ENCODE measurements at places on chromosomes 1 and 21. TPM values are rescaled to one million over a fixed set of nuclear protein-coding genes. Genes with fewer than 3 reads are reported as not detected.

Gene ASPM
- 33.1 TPM for total RNA-seq

Gene THEM5
- not detected for total RNA-seq

Gene INTS3
- total RNA-seq: 21.4 TPM

Gene OR10J5
- not detected for total RNA-seq

Gene VN1R5
- total RNA-seq: not detected

Gene EFCAB7
- total RNA-seq: 5.6 TPM

Gene TRIM67
- total RNA-seq: not detected

Gene SAMSN1
- total RNA-seq: 9.4 TPM

Gene B4GALT3
- total RNA-seq: 18.5 TPM
